Stimulated activated naive CD8-positive, alpha-beta T cell treated with anti-CD3 and anti-CD28 coated beads, Interleukin-15, Interleukin-2, amounts not matched to agents 100 U/mL and 50 U/mL, for 24 hours (primary cell): ENCODE measurements at places on chromosomes 13 and 19.

- no peak for DNase-seq
These were observed 436.8 kb downstream of the FGF14 start for GRCh38 chr13:101965096-101965495.

DNA sequence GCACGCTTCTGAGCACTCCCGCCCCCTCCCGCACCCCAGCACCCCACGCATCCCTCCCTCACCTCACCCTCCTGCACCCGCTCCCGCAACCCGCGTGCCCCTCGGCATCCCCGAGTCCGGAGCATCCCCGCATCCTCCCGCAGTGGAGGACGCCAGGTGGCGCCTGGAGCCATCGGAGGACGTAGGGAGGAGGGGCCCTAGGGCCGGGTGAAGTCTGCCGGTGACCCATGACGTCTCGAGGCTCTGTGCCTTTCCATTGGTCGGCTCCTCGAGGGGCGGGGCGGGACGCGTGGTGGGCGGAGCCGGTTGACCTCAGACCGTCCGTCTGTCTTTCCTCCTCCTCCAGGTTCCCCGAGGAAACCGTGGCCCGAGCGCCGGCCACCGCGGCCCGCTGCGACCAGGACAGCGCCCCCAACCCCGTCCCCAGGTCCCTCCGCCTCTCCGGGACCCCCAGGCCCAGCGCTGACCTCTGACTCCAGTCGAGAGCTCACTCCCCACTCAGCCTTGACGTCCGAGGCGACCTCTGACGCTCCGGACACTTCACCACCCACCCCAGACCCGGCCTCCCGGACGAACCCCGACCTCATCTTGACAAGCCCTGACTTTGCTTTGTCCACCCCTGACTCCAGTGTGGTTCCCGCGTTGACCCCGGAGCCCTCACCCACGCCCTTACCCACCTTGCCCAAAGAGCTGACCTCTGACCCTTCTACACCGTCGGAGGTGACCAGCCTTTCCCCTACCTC is 19.9 kb downstream of the SBK2 start:
- DNase-seq, result peak; percentile 93

DNA sequence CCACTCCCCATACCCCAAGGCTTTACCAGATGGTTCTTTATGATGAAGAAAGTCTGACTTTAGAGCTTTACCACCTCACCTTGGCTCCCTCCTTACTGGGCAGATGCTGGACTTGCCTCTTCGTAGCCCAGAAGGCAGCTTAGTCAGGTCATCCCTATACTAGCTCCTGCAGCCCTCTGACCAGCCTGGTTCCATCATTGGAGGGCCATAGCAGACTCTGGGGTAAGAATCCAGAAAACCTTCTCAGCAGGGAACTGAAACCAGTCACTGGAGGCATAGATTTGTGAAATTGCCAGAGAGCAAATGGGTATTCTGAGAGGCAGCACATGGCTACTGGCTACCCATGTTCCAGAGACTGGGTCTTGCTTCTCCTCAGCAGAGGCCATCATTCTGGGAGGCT is 21.8 kb upstream of the ZNF492 start:
- DNase-seq, result no peak

- no peak for DNase-seq
These were observed 15.7 kb downstream of the PRAM1 start for GRCh38 chr19:8486661-8487136.

DNA sequence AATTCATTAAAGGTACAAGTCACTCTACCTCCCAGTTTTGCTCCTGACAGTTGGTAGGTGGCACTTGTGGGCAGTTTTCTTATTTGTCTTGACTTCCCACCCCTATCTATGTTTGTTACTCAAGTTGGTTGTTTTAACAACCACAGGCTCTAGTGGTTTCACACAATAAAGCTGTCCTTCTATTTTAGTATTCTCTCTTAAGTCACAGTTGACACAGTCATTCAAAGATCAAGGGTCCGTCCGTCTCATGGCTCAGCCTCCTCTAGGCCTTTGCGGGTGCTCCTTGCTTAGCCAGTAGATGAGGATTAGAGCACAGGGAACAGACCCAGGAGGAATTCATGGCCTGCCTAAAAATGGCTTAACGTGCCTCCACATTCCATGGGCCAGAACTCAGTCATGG is 573.7 kb downstream of the IRS2 start:
- DNase-seq, result no peak

DNA sequence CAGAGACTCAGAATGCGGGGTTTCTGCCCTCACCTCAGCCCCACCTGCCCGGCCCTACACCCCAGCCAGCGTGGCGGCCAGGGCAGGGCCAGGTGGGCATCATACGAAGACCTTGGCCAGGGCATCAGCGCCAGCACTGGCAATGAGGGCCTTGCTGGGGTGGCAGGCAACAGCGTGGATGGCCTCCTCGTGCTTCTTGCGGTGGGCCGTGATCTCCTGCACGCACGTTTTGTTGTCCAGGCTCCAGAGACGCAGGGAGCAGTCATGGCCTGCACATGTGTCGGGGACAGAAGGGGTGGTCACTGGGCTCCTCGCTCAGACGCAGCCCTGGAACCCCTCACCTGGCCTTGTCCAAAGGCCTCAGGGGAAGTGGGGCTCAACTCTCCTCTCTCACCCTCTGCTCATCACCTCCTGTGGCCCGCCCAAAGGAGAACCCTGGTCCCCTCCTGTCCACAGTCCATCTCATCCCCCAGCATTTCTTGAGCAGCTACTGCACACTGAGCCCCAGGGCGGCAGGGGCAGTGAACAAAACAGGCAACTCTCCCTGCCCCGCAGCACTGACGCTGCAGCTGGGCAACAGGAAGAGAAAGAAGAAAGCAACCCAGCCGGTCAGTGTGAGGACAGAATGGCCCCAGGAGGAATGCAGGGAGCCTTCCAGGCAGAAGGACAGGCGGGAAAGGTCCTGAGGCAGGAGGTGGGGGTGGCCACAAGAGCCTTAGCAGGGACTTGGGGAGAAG is 3.8 kb upstream of the PRKD2 start:
- no peak for DNase-seq

DNA sequence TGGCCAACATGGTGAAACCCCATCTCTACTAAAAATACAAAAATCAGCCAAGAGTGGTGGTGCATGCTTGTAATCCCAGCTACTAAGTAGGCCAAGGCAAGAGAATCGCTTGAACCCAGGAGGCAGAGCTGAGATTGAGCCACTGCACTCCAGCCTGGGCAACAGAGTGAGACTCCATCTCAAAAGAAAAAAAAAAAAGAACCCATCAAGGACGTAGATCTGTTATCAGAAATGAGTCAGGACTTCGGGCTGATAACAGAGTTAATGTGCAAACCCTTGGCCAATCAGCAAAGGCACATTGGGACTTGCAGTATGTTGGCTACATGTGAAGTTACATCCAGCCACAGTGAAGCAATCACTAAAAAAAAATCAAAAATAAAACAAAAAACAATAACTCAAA is 4.8 kb upstream of the LGALS7B start:
- DNase-seq, result no peak

GRCh38 chr19:31114585-31114984 is 234.7 kb downstream of the TSHZ3 start:
- no peak for DNase-seq

DNA sequence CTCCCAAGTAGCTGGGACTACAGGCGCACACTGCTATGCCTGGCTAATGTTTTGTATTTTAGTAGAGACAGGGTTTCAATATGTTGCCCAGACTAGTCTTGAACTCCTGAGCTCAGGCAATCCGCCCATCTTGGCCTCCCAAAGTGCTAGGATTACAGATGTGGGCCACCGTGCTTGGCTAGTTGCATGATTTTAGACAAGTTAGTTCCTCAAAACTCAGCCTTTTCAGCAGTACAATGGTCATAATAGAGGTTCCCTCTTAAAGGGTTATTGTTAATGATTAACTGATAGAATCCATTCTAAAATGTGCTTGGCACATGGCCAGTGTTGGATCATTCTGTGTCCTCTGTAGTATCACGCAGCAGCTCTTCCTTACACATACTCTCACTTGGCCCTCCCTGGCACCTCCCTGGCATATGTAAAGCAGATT is 19.5 kb upstream of the IFT88 start:
- no peak for DNase-seq

GRCh38 chr13:25806264-25806974 is 245.4 kb downstream of the SHISA2 start:
- no peak for DNase-seq

DNA sequence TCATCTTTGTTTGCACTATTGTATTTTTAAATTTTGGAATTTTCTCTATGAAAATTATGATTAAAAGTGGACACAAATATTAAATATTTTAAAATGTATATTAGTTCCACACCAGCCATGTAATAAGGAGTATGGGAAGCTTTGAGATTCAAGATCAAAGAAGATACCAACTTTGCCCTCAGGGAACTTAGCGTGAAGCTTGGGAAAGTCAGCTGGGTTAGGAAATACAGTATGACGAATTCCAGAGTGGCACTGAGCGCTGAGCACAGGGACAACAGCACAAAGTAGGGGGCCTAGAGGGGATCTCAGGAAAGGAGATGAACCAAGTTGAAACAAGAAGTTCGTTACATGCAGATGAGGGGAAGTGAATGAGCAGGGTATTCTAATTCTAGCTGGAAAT is 76.9 kb upstream of the SHISA2 start:
- no peak for DNase-seq

GRCh38 chr13:102326381-102327118 is 75.3 kb downstream of the FGF14 start:
- no peak for DNase-seq

DNA sequence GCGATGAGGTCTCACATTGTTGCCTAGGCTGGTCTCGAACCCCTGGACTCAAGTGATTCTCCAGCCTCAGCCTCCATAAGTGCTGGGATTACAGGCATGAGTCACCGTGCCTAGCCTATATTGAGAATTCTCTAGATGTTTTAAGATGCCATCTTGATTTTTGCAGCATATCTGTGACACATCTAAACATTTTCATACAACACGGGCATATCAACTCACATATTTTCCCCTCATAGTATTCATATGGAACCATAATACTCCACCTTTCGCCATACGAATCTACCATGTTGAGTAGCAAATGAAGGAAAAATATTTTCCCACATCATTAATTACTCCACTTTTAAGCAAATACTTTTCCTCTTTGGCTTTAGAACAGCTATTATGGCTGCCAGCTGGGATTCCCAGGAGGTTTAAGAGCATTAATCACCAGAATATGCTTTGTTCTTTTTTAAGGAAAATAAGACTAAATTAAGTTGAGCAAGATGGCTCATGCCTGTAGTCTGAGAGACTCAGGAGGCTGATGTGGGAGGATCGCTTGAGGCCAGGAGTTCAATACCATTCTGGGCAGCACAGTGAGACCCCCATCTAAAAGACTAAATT is 56.9 kb upstream of the GTF2F2 start:
- DNase-seq, result no peak

GRCh38 chr19:609004-609346 is 19.3 kb downstream of the HCN2 start:
- DNase-seq, result no peak

DNA sequence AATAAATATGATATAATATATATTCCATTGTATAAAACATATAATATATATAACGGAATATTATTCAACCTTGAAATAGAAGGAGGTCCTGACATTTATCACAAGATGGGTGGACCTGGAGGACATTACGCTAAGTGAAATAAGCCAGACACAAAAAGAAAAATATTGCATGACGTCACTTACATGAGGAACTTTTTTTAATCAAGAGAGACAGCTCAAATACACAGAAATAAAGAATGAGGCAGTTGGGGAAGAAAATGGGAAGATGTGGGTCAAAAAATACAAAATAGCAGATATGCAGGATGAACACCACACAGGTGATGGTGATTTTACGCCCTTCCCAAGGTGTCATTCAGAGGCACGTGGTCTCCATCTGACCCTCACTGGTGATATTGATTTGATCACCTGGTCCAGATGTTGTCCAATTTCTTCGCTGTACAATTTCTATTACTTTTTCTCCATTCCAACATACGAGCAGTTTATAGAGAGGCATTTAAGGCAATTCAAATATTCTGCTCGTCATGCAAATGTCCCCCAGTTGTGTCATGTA is 513 bp upstream of the ZNF317 start:
- no peak for DNase-seq

DNA sequence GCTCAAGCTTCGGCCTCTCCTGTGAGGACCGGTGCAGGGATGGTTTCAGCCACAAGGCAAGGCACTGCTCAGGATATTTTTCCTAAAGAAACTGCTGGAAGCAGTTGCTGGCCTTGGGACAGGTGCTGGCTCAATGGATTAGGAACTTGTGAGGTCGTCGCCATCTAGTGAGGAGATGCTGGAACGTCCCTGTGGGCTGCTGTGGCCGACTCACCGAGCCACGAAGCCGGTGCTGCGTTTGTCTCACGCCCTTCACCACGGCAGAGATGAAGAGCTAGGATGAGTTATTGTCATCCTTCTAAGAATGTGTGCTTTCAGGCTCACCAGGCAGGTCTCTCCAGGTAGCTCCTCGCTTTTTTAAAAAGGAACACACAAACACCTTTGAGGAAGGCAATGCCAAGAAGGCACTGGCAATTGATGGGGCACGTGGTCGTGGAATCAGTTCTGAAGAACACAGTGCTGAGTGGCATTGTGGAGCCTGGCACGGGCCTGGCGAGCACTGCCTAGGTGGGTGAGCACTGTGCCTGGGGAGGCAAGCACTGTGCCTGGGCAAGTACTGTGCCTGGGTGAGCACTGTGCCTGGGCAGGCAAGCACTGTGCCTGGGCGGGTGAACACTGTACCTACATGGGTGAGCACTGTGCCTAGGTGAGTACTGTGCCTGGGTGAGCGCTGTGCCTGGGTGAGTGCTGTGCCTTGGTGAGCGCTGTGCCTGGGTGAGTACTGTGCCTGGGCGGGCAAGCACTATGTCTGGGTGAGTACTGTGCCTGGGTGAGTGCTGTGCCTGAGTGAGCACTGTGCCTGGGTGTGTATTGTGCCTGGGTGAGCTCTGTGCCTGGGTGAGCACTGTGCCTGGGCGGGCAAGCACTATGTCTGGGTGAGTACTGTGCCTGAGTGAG is 140.4 kb downstream of the TEX29 start:
- DNase-seq, result no peak

GRCh38 chr13:95614641-95615245 is 29.8 kb downstream of the DZIP1 start:
- no peak for DNase-seq

DNA sequence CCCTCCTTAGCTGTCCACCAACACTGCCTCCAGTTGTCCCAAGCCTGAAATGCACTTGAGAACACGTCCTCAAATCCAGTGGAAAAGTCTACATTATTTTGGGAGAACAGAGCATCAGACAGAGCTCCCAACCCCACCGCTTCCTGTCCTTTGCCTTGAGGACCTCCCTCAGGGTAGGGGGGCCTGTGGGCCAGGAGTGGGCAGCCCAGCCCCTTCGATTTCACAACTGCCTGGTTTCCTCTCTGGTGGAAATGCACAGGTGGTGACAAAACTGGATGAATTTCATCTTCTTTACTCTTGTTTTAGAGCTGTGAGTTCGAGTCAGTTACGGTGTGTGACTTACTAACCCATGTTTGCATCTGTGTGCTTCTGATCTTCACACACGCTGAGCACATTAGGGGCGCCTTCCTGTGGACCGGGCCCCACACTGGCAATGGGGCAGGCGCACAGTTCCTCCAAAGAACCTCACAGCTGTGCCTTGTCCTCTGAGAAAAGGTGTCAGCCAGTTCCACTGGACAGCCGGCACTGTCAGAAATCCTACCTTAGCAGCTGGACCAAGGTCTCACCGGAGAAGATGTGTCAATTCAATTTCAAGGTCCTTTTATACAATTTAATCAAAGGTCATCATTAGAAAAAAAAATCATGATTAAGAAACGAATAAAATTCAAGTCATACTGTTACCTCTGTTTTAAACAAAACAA is 80.2 kb downstream of the IRS2 start:
- DNase-seq, result no peak

GRCh38 chr13:25762795-25763377 is 288.9 kb downstream of the SHISA2 start:
- no peak for DNase-seq
